Lung (tissue), 17 donors: ENCODE measurements at places on chromosomes 7 and 10. TPM values are rescaled to one million over a fixed set of nuclear protein-coding genes. Genes with fewer than 3 reads are reported as not detected.

Gene PRKAR2B
- polyA plus RNA-seq, result 4.9 TPM

DNA sequence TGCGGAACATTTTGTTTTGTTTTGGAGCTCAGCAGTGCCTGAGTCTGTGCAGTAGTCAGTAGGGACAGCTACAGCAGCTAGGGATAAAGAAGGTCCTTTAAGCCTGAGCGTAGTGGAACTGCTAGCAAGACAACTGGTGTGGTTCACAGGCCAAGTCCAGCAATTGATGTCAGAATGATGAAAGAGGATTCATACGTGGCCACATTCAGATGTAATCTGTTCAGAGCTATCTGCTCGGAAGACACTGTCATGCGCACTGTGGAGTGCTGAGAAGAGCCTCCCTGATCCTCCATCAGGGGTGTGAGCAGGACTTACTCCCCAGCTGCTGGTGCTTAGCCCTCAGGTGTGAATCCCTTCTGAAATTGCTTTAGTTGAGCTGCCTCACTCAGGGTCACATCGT is 79.6 kb upstream of the ANKRD1 start:
- no peak for DNase-seq

Gene FAM221A
- polyA plus RNA-seq, result 9.5 TPM

GRCh38 chr10:11782793-11783557 is 40.2 kb upstream of the PROSER2 start:
- peak; percentile 81 for DNase-seq
